ENCODE measurements at places on chromosomes 13 and 19. TPM values are rescaled to one million over a fixed set of nuclear protein-coding genes. Genes with fewer than 3 reads are reported as not detected.

Gene MYO16
- polyA plus RNA-seq, result 0.53 TPM

Gene PLIN5
- polyA plus RNA-seq, result 2.7 TPM

DNA sequence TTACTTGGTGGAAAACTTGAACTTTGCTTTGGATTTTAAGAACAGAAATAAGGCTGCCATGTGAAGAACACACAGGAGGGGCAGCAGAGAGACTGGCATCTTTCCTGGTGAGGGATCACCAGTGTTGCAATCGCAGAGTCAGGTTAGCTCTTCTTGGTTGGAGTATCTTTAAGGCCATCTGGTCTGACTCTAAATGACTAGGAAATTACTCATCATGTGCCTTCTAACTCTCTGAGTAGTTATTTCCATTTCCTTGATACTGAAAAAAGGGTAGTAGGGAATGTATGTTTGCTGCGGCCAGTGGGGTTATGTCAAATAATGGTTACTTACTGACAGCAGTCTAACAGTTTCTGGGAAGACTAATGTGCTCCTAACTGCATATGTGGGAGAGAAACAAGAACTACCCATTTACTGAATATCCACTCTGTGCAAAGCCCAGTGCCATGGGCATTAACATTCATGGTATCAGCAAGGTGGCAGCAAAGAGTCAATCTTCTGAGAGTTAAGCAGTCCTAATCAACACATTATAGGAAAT is 122.1 kb downstream of the COG6 start:
- no peak for DNase-seq

GRCh38 chr13:69389899-69390298 is 717.7 kb upstream of the ATXN8OS start:
- DNase-seq, result no peak

Gene NLRP7
- not detected for polyA plus RNA-seq

- DNase-seq, result no peak
Observed at GRCh38 chr13:44537248-44537647, 38.9 kb downstream of the TSC22D1 start.

GRCh38 chr19:40633207-40633606 is 32.0 kb downstream of the LTBP4 start:
- DNase-seq, result no peak

Gene CCDC194
- polyA plus RNA-seq, result 1.6 TPM

Gene ANKLE1
- 0.84 TPM for polyA plus RNA-seq

Gene ZNF730
- polyA plus RNA-seq, result 4.6 TPM

DNA sequence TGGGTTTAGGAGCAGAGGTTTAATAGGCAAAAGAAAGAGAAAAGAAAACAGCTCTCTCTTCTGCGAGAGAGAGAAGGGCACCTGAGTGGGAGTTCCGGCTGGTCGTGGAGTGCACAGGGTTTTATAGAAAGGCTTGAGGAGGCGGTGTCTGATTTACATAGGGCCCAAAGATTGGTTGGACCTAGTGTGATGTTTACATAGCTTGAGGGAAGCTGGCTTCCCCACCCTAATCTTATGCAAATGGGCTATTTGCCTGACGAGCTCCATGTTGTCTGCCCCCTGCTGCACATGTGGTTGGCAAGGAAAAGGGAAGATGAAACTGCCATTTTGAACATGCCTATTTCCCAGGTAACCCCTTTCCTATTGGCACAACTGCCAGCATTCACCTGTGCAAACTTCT is 21.5 kb upstream of the MEDAG start:
- no peak for DNase-seq

Gene MYH14
- 20.6 TPM for polyA plus RNA-seq

DNA sequence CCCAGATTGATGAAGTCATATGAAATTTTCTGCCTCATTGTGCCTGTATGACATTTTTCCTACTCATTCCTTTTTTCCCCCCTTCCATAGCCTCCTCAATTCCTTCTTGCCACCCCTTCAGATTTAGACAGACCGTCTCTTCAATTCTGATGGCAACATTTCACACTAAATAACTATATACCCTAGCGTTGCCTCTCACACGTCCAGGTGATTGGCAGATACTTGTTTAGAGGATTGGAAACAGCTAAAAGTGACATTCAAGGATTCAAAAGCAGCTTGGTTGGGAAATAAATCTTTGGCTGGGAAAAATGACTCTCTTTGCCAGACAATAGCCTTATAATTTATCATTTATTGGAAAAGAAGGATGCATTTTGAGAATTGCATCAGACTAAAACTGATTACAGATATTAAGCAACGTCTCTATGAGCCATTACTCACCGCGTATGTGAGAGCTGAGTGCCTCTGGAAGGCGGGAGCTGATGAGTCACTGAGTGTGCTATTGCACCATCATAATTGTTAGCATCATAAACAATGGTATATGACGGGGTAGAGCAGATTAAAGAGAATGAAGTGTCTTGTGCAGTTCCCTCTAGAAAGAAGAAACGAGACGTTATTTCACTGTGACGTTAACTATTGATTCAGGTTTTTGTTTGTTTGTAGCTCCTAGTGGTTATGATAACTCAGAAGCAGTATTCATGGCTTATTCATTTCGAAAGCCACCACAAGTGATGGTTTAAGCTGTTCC is 61.1 kb upstream of the FAM216B start:
- no peak for DNase-seq

- DNase-seq, result no peak
Observed at GRCh38 chr13:113548171-113548641, 36.3 kb upstream of the TFDP1 start.

DNA sequence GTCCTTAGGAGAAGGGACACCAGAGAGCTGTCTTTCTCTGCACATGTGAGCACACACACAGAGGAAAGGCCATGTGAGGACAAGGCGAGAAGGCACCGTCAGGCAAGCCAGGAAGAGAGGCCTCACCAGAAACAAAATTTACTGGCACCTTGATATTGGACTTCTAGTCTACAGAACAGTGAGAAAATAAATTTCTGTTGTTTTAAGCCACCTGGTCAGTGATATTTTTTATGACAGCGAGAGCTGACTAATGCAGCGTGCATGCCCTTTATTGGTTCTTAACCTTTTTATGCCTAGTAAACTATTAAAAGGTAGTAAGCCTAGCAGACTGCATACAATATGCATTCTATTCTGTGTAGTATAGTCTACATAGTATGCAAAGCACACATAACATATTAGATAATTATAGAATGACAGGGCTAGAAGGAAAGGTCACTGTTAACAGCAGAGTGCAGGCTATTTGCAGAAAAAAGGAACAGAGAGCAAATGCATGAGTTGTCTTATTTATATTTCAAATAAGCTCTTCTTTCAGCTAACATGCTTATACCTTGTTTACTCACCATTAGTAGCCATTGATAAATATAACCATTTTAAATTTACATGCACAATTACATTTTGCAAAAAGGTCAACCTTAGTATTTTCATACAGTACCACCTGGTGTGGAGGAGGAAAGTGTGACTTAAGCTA is 25.2 kb upstream of the KATNAL1 start:
- no peak for DNase-seq

DNA sequence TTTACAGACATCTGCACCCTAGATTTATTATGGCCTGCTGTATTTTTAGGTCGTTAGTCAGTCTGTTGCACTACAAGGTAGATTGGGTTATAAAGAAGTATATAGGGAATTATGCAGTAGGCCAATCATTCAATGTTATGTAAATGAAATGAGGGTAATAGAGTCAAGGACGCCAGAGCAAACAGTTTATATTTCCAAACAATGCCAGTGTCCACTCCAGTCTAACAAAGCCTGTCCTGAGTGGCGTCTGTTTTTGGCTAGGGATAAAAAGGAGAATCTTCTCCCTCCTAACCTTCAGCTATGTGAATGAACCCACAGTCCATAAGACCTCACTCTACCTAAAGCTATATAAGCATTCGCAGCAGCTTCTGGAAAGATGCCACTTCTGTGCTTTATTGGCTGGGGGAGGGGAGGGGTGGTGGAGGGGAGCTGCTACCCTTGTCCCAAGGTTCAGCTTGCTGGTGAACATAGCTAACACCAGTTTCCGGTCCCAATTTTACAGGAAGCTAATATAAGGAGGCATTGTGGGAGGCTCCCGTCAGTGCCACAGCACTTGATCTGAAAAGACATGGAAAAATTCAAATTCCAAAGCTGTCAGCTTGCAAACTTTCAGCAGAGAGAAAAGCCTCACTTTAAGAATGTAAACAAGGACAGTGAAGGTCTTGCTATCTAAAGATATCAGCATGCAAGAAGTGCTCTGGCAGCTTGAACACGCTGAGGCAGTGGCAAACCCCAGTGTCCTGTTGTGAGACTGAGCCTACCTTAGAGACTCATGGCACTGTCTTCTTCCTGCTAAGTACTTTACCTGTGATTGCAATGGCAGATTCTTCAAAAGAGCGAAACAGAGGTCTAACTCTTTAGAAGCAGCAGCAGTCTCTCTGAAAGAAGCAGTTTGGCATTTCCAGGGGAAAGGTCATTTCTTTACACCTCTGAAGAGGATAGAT is 369.9 kb downstream of the PCDH9 start:
- DNase-seq, result no peak

Gene ZNF470
- polyA plus RNA-seq, result 7.7 TPM

Gene SCN1B
- polyA plus RNA-seq, result 1.3 TPM

Gene LIG1
- 58.6 TPM for polyA plus RNA-seq

All from right renal pelvis (tissue), 4 donors.